ENCODE measurements at places on chromosomes 1 and 21. TPM values are rescaled to one million over a fixed set of nuclear protein-coding genes. Genes with fewer than 3 reads are reported as not detected.

The LGR6 gene
- 2.6 TPM for total RNA-seq

The ESPN gene
- total RNA-seq = not detected

The OR10J4 gene
- total RNA-seq = not detected

The CAMSAP2 gene
- 36.4 TPM for total RNA-seq

The PTTG1IP gene
- total RNA-seq = 272 TPM

The INKA2 gene
- total RNA-seq = 3.0 TPM

The ABCG1 gene
- 26.2 TPM for total RNA-seq

The RGS8 gene
- total RNA-seq = not detected

GRCh38 chr1:157315544-157315943 lies 177.3 kb upstream of the ETV3 start:
- DNase-seq = no peak

DNA sequence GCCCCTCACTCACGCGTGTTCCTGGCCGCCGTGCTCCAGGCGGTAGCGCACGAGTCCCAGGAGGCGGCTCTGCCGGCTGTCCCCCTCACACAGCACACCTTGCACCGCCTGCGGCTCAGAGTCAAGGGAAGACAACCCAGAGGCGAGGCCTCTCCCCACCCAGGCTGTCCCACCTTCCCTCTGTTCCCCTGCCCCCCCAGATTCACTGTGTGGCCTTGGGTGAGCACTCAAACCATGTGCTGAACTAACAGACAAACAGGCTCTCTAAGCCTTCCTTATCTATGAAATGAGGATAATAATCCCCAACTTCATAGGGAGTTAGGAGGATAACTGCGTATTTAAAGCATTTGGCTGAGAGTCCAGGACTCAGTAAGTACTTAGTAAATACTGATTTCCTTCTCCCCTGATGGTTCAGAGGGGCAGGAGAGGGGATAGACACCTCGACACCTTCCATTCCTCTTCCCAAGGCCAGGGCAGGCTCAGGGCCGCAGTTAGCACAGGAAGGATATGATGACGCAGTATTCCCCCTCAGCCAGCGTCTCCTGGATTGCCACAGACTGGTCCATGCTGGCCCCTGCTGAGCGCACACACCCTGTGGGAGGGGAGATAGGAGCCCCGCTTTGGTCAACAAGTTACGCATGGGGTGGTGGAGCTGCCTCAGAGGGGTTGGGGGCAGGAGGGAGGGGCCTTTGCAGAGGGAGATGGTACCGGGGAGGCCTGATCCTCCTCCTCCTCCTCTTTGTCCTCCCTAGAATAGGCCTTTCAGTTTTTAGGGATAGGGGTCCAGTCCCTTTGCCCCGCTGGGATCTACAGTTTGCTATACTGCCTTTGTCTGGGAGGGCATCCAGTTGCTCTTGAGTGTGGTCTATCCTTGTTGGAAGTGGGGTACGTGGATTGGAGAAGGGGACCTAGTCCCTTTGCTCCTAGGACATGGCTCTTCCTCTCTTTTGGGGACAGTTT lies 830 bp downstream of the INPP5B start:
- DNase-seq = peak; percentile 42

DNA sequence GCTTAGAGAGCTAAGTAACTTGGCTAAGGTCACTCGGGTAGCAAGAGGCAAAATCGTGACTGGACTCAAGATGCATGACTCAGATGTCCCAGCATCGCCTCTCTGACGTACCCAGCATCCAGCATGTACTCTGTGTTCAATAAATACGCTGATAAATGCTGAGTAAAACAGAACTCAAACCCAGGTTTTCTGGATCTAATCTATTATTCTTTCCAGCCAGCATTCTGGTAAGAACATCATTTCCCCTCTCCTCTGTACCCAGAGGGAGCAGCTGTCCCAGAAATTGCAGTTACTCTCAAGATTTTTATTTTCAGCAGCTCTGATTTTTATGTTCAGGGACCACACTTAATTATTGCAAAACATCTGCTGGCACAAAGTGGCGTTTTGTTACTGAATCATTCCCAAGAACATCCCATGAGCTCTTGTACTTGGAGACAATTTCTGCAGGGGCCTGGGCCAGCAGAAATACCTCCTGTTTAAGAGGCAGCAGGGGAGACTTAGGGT lies 249.0 kb downstream of the PRDM2 start:
- DNase-seq = peak; percentile 33

GRCh38 chr1:59057211-59057694 lies 239.6 kb upstream of the FGGY start:
- DNase-seq = peak; percentile 64

- DNase-seq = no peak
Measured at GRCh38 chr1:172895050-172895460, 155.7 kb downstream of the TNFSF18 start.

DNA sequence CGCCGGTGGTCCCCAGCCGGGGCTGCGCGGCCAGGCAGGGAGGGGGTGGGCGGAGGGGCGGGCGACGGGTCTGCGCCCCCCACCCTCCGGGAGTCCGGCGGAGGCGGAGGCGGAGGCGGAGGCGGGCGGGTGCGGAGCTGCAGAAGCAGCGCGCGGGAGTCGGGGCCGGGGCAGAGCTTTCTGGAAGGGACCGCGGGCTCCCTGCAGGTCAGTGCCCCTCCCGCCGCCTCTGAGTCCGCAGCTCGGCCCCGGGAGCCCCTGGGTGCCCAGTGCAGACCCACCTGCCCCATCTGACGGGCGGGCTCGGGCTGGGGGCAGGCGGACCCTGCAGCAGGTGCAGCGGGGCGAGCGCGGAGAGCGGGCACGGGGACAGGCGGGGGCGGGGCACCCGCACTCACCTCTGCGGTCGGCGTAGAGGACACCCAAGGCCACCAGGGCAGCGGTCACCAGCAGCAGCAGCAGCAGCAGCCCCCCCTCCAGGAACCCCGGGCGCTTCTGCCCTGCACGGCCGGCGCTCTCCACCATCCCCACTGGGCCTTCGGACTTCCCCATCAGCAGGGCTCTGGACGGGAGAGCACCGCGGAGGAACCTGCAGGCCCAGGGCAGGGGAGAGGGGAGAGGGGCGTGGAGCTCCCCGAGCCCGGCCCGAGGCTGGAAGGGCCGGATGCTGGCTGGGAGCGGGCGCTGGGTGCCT lies 3.7 kb downstream of the MMEL1 start:
- DNase-seq = peak; percentile 43

- DNase-seq = no peak
Measured at GRCh38 chr1:49102752-49103151, 326.1 kb upstream of the BEND5 start.

- no peak for DNase-seq
Measured at GRCh38 chr1:27192039-27192529, 37.2 kb upstream of the SLC9A1 start.

GRCh38 chr1:184828369-184828717 lies 73.7 kb upstream of the EDEM3 start:
- DNase-seq = no peak

- DNase-seq = no peak
Measured at GRCh38 chr1:54375712-54376429, 30.3 kb downstream of the SSBP3 start.

DNA sequence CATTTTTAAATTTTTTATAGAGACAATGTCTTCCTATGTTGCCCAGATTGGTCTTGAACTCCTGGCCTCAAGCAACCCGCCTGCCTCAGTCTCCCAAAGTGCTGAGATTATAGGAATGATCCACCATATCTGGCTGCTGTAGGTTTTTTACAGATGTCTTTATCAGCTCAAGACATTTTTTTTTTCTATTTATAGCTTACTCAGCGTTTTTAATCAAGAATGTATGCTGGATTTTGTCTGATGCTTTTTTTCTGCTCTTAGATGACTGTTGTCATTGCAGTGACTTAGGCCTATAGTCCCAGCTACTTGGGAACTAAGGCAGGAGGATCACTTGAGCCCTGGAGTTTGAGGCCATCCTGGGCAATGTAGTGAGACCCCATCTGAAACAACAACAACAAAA lies 72.5 kb downstream of the POFUT2 start:
- no peak for DNase-seq

- no peak for DNase-seq
Measured at GRCh38 chr1:241012708-241013340, 344.2 kb downstream of the RGS7 start.

- no peak for DNase-seq
Measured at GRCh38 chr1:15803380-15803779, 4.1 kb downstream of the UQCRHL start.

- no peak for DNase-seq
Measured at GRCh38 chr1:180912801-180913565, at the start of gene KIAA1614. Gene KIAA1614 (plus strand): TSS chr1:180912897. CDS start chr1:180913244, 347 bp downstream.

DNA sequence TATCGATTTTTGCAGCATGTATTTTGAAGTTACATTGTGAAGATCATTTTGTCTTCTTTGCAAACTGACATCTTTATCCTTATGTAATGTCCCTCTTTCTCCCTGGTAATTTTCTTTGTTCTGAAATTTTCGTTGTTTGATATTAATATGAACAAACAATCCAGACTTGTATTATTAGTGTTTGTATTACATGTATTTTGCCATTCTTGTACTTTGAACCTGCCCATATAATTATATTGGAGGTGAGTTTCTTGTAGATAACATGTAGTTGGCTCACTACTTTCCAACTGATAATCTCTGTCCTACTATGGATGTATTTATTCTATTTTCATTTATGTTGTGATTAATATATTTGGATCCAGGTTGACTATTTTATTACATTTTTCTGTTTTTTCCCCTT lies 27.1 kb downstream of the OBSCN start:
- no peak for DNase-seq

DNA sequence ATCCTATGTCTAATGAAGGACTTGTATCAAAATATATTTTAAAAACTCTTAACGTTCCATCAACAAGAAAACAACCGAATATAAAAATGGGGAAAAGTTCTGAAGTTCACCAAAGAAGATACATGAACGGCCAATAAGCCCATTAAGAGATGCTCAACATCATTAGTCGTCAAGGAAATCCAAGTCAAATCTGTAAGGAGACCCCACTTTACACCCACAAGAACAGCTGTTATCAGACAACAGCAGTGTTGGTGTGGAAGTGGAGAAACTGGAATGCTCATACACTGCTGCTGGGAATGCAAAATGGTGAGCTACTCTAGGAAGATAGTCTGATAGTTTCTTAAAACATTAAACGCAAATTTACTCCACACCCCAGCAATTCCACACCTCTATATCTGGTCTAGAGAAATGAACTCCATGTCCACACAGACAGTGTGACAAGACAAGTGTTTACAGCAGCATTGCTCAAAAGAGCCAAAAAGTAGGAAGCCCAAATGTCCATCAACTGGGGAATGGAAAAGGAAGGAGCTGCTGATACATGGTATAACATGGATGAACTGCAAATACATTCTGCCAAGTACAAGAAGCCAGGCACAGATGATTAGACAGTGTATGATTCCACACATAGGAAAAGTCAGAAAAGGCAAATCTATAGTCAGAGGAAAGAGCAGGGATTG lies 18.5 kb downstream of the UBE2G2 start:
- DNase-seq = no peak

DNA sequence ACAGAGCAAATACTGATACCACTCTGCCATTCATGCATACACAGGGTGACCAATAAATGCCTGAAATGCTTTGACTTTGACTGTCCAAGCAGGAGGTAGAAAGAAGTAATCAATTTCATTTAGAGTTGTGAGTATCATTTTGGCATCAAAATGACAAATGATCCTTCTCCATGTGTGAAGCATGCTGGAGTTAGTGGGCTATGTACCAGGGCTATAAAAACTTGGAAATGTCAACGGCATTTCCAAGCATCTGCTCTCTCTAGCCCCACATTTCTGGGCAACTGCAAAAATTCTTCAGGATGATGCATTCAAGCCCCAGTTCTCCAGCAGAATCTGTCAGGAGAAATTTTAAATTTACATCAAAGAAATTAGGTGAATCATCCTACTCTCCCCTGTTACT lies 208.4 kb upstream of the PTBP2 start:
- DNase-seq = no peak

GRCh38 chr21:27772816-27773215 lies 805.9 kb upstream of the ADAMTS5 start:
- no peak for DNase-seq

DNA sequence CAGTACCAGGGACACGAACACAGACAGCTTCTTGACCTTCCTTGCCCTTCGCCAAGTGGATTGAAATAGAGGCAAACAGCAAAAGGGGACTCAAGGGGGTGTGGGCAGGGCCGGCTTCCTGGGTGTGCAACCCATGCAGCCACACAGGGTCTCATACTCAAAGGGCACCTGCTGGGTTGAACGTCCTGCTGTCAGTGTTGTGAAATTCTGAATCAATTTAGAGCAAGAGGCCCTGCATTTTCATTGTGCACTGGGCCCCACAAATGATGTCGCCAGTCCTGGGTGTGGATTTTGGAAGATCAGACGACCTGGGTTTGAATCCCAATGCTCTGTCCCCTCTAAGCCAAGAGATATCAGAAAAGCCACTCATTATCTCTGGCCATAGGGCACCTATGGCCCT lies 51.1 kb downstream of the CASZ1 start:
- DNase-seq = no peak

DNA sequence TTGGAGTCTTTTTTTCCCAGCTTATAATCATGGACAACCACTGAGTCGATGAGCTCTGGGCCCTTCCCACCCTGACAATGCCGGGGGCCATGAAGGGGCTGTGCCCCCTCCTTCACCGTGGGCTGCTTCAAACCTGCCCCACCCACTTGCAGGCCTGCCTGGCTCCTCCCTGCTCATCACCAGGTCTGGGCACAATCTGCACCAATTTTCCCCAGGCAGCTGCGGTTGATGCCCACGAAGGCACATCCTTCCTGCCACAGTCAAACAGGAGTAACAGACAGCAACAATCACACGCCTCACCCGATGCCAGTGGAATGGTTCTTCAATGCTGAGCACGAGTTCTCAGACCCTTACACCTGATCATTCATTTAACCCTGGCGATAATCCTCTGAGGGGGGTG lies 18.9 kb downstream of the PGLYRP3 start:
- DNase-seq = no peak

GRCh38 chr1:63618011-63618410 lies 24.8 kb downstream of the PGM1 start:
- DNase-seq = no peak

DNA sequence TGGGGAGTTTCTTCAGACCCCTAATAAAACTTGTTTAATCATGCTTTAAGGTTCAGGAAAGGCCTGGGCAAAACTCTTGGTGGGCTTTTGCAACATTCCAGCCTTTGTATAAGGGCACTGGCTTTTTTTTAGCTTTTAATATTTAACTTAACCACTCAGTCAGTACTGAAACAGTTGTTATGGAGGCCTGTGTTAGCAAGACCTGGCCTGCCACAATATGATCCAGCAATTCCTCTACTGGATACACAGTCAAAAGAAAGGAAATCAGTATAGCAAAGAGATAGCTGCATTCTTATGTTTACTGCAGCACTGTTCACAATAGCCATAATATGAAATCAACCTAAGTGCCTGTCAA lies 75.1 kb upstream of the COG2 start:
- no peak for DNase-seq

DNA sequence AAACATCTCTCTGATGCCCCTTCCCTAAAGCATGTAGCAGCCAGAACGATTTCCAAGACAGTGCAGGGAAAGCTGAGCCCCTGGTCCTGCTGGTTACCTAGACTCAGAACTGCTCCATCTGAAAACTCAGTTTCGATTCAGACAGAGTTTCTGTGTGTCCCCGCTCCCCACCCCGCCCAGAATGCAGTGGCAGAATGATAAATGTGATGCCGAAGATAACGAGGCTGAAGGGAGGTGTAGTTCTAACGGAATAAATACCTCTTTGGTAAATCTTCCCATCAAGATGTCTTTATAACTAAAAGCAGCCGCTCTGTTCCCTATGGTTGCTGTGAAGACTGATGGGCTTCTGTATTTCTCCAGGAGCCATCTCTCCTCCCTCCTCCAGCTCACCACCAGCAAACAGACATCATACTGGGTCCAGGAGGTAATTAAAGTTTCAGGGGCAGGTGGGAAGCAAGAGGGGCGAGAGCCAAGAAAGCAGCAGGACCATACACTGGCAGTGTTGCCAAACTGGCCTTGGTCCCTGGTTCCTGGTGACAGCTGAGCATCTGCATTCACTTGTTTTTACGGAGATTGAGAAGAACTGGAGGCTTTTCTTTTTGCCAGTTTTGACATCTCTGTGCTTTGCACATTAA lies 76.9 kb downstream of the DDX20 start:
- DNase-seq = no peak
